ENCODE measurements at places on chromosomes 4 and X.

DNA sequence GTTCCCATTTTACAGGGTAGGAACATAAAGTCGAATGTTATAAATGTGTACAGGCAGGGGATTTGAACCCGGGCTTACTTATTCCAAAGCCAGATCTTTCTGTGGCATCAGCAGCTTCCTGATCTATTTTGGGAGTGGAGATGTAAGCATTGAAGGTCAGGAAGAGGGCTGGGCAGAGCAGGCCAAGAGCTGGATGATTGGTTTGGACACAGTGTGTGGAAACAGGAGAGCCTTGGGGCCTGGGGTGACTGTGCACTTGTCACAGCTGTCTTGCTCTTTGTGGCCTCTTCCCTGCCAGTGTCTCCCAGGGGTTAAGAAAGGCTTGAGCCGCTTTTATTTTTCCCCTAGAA, 127.9 kb upstream of the ENPP6 start:
- no peak for DNase-seq

- no peak for DNase-seq
These were observed 83.9 kb downstream of the POLA1 start for GRCh38 chrX:24777660-24778059.

DNA sequence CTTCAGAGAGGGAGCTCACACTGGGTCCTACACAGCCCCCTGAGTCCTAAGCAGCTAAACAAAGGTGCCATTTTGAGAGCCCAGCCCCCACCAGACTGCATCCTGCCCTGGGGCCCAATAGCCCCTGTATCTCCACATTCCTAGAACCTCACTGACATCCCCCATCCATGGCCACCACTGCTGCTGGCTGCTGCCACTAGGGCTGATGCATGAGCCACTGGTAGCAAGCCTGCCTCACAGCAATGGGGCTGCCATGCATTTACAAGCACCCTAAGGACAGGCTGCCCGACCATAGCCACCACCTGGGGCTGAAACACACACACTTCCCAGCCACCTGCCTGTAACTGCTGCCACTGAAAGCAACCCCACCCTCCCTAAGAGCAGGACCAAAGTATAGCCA, 26.5 kb upstream of the TRO start:
- DNase-seq = no peak

DNA sequence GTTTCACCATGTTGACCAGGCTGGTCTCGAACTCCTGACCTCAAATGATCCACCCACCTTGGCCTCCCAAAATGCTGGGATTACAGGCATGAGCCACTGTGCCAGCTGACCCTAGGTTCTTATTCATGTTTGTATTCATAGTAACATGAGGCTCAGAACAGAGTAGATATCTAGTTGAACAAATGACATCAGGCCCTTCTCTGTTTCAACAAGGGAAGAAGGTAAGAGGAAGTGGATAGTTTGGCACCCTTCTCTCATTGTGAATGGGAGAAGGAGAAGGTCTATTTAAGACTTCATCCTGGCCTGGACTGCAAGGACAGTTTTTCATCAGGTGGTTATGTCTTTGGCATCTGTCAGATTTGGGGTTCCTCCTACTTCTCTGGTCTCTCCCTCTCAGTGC, 13.8 kb downstream of the GJB1 start:
- DNase-seq = no peak

- DNase-seq = no peak
These were observed 13.0 kb upstream of the NDUFC1 start for GRCh38 chr4:139315221-139315675.

GRCh38 chrX:115650916-115651315, 89.9 kb downstream of the PLS3 start:
- DNase-seq = peak; percentile 34

GRCh38 chr4:47383829-47384427, 79.6 kb downstream of the COMMD8 start:
- DNase-seq = no peak

DNA sequence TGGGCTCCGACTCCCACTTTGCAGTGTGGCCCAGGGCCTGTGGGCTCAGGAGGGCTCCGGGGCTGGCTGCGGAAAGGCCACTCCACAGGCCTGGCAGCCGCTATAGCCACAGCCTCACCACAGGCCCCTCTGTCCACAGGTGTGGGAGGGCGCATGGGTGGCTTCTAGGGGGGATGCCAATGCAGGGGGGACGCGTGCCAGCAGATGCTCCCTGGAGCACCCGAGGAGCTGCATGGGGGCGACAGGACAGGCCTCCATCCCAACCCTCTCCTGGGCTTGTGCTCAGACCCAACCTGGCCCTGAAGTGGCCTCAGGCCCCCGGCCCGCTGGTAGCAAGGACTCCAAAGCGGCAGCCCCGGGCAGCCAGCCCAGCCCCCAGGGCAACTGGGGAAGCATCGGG, 8.0 kb downstream of the BGN start:
- DNase-seq = no peak

- no peak for DNase-seq
These were observed 50.0 kb downstream of the CYTL1 start for GRCh38 chr4:4969298-4969697.

DNA sequence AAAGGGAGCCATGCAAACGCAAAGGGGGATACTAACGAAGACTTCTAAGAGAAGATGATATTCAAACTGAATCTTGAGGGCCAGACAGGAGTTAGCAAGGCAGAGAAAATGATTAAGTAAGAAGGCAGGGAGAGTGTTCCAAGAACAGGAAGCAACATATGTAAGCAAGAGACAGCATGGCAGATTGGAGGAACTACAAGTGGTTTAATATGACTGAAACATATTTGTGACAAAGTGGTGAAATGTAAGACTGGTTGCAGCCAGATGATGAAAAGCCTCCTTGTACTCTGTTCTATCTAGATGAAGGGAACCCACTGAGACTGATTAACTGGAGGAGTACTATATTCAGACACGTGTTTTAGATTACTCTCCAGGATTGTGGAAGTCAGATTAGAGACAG, 116.6 kb upstream of the DIAPH2 start:
- no peak for DNase-seq

- DNase-seq = peak; percentile 39
These were observed 9.9 kb downstream of the MXD4 start for GRCh38 chr4:2251795-2252529.

DNA sequence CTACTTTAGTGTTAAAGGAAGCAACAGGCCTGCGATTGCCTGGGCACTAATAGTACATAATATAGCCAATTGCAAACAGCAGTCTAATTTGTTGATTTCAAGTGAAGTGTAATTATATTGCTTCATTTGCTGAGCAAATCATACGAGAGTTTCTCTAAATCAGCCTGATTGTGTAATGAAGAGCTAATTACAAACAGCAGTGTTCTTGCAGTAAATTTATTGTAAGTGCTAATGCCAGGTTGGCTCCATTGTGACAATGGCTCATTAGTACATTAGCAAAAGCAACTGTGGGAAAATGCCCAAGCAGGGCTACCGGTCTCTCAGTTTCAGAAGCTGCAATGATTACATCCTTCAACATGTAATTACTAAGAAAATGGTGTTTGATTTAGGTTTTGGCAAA, 591.5 kb downstream of the GALNTL6 start:
- no peak for DNase-seq

DNA sequence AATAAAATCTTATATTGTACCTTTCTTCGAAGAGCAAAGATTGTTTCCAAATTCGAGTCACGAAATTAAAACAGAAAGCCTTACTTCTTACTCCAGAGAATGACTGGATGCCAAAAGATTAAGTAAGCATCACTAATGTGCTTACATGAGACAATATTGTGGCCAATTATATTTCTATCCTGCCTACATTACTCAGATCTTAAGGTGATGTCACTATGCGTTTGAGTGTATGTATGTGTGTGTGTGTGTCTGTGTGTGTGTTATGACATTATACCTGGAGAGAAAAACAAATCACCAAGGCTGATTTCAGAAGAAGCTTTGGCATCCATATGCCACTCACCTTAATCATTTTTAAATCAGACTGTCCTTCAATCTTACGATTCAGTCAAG, 556.3 kb downstream of the PPARGC1A start:
- no peak for DNase-seq

DNA sequence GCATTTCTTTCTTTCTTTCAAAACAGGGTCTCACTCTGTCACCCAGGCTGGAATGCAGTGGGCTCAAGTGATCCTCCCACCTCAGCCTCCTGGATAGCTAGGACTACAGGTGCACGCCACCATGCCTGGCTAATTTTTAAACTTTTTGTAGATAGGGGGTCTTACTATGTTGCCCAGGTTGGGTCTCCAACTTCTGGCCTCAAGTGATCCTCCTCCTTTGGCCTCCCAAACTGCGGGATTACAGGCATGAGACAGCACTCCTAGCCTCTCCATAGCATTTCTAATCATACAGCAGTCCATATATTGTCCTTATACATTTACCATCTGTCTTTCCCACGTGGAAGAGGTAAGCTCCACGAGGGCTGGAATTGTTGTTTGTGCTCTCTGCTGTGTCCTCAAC, 2.0 kb upstream of the FHIP1A start:
- DNase-seq = no peak

DNA sequence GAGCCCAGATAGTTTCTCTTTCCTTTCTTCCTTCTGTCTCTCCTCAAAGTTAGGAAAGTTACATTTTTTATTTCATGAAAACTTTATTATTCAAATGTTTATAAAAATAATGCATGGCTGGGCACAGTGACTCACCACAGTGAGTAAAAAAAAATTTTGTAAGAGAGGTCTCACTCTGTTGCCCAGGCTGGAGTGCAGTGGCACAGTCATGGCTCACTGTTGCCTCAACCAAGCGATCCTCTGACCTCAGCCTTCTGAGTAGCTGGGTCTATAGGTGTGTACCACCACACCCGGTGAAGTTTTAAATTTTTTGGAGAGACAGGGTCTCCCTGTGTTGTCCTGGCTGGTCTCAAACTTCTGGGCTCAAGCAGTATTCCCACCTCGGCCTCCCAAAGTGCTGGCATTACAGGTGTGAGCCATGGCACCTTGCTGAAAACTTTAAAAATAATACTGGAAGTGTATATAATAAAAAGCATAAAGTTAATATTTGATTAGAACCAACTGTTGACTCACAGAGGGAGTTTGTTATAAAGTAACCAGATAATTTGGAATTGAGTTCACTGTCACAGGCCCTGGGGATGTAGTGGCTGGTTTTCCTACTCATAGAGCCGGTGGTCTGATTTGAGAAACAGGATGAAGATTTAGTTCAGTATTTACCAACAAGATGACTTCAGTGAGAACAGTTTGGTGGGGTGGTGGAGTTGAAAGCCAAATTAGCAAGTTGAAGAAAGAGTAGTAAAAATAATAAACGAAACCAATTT, 18.0 kb downstream of the CMC4 start:
- no peak for DNase-seq

DNA sequence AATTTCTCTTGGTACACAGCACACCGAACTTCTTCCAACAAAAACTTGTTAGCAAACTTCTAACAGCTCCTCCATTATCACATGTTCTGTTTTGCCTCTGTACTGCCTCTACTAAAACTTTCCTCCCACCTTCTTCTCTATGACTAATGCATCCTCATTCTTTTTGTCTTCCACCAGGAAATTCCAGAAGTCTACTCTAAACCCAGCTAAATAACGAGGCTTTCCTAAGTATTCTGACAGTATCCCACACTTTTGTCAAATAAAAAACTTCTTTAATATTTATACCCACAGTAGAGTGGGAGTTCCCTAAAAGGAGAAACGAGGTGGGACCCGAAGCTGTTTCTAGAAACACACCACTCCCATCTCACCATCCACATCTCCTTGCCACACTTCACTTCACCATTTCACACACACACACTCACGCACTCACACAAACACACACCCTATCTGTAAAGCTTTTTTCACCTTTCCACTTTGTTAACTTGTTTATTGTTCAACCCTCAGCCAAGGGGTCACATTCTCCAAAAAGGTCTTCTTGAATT, 280.3 kb downstream of the ARAP2 start:
- no peak for DNase-seq

DNA sequence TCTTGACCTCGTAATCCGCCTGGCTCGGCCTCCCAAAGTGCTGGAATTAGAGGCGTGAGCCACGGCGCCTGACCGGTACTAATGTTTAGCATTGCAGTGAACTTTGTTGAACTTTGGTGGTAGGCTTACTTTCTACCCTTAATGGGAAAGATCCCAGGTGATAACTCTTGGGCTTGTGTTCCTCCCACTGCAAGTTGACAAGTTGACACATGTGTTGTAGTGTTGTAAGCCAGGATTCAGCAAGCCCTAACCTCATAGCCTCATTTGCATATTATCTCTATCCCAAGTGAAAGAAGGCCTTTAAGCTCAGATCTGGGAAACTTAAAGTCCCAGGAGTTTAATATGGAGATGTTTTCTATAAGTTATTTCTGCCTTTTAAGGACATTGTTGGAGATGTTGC, 80.0 kb upstream of the CLCN4 start:
- DNase-seq = no peak
